ENCODE measurements at places on chromosomes 6 and 20. TPM values are rescaled to one million over a fixed set of nuclear protein-coding genes. Genes with fewer than 3 reads are reported as not detected.

POU5F1 gene
- not detected for total RNA-seq

SPATS1 gene
- not detected for total RNA-seq

SRMS gene
- total RNA-seq, result not detected

HRH3 gene
- not detected for total RNA-seq

BACH2 gene
- 22.6 TPM for total RNA-seq

TMEM170B gene
- total RNA-seq, result 1.7 TPM

BTN1A1 gene
- not detected for total RNA-seq

VGLL2 gene
- not detected for total RNA-seq

IRF4 gene
- 254 TPM for total RNA-seq

HLA-DOA gene
- 16.7 TPM for total RNA-seq

CENPW gene
- total RNA-seq, result 66.5 TPM

BTBD3 gene
- 1.5 TPM for total RNA-seq

SLC17A3 gene
- 0.76 TPM for total RNA-seq

MOXD1 gene
- not detected for total RNA-seq

CST7 gene
- 177 TPM for total RNA-seq

PRR18 gene
- not detected for total RNA-seq

HS3ST5 gene
- total RNA-seq, result not detected

KCNG1 gene
- not detected for total RNA-seq

SAMD3 gene
- total RNA-seq, result 47.9 TPM

FKBP1C gene
- 0.67 TPM for total RNA-seq
